NCI-H1436 treated with DMSO at 0.1 percent for 48 hours (cell line): ENCODE measurements at places on chromosomes 6 and 20.

GRCh38 chr6:119065382-119065781, 13.1 kb downstream of the FAM184A start:
- no peak for DNase-seq

DNA sequence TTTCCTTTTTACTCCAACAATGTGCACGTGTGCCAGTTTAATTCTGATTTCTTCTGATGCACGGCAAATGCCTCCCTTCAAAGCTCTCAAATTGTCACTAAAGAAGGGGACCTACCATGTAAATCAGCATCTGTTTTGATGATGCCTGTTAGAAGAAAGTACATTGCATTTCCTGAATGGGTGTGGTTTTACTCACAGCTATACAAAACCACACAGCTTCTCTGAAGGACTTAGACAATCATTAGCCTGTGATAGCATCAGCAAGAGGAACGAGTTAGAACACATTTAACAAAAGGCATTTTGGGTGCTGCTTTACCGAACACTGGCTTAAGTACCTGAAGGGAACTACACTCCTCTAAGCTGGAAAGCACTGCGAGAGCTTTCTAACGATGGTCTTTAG, 109.4 kb downstream of the ATXN1 start:
- no peak for DNase-seq

DNA sequence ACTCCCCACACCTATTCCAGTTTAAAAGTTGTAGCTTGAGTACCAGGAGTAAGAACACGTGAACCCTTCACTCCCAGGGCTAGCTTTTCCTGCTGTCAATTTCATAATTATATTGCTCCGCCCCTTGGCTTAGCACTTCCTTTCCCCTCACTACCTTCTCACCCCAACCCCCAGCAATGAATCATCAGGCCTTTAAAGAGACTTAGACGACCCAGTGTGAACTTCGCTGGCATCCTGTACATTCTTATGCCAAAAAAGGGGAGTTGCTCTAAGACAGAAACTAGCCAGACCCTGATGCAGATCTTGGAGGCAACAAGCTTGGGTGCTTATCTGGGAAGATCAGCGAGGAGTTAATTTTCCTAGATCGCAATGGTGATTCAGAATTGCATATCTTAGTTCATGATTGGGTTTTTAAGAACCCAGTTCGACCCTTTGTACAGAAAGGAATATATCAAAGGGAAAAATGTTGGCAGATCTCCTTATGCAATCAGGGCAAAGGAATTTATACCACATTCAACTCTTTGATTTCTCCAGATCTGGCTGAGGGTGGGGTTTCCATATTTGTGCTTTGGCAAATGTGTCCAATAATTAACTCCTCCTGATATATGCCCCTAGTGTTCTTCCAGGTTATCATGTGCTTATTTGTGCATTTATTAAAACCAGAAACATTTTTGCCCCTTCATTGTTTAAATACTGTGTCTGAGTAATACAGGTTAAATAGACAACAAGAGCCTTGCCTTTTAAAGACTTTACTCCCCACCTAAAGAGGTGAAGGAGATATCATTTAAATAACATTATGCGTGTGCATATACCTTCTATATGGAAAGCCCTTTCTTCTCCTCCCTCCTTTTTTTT, 8.1 kb upstream of the ATXN1 start:
- DNase-seq: no peak

- DNase-seq: no peak
These were observed 23.2 kb upstream of the AKIRIN2 start for GRCh38 chr6:87724983-87725811.

DNA sequence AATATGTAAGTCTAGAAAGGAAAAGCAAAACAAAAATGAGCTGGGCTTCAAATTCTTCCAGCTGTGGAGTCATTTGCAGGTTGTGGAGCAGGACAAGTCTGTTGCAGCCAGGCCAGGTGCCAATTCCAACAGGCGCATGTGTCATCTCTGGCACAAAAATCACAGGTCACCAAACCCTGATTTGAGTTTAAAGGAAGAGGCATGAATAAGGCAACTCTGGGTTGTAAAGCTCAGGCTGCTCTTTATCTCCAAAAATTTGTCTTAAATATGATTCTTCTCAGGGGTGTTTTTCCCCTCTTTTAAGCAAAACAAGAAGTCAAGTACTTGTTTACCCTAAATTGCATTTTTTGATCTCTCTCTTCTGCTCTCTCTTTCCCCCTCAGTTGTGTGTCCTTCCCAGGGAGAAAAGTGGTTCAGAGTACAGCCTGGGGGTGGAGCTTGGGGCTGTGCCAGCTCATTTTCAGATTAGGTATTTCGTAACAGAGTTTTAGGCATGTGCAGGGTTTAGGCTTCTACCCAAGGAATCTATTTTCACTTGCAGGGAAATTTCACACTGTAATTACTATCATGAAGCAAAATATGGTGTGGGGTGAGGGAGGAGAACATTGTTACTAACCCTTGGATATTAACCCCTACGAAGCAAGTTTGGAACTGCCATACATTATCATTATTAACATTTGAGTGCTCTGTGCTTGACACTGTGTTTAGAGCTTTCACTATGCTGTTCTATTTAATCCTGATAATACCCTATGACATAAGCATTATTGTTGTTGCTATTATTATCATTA, 8.3 kb upstream of the NCOA3 start:
- DNase-seq: peak; percentile 19

- no peak for DNase-seq
These were observed 39.7 kb downstream of the THBS2 start for GRCh38 chr6:169213814-169214520.

- DNase-seq: no peak
These were observed 21.9 kb upstream of the BEND6 start for GRCh38 chr6:56932910-56933477.

- DNase-seq: no peak
These were observed 862.3 kb upstream of the FLRT3 start for GRCh38 chr20:15199698-15200097.

DNA sequence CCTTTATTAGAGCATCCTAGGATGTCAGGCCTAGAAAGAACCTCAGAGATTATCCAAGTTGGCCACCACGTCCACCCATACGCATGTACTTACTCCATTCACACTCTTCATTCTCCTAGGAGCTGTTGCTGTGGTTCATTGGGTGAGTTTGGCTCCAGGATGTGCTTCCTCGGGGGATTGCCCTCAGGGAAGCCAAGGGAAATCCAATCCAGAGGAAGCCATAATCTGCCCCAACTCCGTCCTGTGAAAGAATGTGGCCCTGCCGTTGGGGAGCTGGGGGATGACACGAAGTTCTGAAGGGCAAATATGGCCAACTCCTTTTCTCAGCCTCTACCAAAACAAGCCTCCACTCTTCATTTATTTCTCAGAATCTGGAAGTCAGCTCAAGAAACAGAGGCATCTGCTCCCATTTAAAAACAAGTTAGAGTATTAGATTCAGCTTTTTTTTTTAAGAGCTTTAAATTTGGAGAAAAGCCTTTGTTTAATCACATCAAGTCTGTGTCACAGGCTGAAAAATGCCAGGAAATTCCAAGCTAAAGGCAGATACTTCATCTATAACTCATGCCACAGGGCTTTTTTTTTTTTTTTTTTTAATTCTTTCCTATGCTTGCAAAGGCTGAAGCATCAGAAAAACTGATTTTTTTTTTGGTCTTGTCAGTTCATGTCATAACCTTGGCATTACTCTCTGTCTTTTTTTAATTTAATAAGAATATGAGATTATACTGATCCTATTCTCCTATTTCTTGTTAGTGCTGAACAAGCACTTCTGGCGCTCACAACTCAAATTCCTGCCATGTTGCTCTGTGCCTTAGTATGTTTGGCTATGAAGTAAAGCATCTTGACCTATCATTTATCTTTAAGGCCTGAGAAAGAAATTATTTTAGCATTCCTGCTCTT, 480.9 kb upstream of the MARCKS start:
- DNase-seq: no peak

DNA sequence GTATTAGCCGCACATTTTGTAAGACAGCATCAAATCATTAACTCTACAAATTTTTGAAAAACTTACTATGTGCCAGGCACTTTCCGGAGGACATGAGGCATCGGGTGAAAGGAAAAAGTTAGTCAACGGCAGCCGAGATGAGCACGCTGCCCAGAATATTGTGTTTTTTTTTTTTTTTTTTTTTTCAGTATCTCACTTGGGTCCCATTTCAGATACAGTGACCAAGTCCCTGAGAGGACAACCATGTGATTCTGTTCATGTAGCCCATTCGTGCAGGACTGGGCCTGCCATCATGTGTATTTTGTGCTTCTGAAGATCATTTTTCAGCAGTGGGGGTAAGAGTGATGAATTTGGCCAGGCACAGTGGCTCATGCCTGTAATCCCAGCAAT, 1.3 kb downstream of the SLA2 start:
- DNase-seq: no peak

DNA sequence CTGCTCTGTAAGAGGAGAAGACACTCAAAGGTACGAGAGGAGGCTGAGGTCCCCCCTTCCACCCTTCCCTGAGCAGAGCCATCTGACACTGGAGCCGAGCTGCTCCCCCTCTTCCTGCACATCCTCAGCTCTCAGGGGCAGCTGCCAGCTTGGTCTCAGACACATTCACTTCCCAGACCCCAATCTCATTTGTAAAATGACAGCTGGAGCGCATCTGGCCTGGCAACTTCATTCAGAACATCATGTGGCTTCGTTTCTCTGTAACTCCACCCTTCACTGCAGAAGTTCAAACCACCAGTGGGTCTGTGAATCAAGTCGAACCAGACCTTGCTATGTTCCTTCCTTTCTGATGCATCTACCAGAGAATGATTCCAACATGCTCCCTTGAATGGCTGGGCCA, 145.6 kb upstream of the CDH4 start:
- no peak for DNase-seq

DNA sequence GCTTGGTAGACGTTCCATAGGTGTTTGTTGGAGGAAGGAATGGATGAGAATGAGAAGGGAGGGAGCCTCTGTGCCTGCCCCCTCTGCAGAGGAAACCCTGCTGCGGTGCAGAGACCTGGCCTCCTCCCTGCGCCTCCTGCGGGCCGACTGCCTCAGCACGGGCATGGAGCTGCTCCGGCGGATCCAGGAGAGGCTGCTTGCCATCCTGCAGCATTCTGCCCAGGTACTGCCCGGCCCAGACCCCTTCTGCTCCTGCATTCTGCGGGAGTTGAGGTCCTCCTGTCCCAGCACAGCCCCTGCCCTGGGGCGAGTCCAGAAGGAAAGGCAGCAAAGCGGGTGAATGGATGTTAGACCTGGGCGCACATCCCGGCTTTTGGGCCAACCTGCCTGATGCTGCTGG, 6.1 kb downstream of the DNPH1 start:
- no peak for DNase-seq

- no peak for DNase-seq
These were observed 132.7 kb upstream of the TCF21 start for GRCh38 chr6:133756078-133756695.

GRCh38 chr20:13877793-13878192, 93.0 kb downstream of the NDUFAF5 start:
- no peak for DNase-seq

GRCh38 chr20:25600632-25601031, 15.3 kb upstream of the NINL start:
- DNase-seq: no peak

DNA sequence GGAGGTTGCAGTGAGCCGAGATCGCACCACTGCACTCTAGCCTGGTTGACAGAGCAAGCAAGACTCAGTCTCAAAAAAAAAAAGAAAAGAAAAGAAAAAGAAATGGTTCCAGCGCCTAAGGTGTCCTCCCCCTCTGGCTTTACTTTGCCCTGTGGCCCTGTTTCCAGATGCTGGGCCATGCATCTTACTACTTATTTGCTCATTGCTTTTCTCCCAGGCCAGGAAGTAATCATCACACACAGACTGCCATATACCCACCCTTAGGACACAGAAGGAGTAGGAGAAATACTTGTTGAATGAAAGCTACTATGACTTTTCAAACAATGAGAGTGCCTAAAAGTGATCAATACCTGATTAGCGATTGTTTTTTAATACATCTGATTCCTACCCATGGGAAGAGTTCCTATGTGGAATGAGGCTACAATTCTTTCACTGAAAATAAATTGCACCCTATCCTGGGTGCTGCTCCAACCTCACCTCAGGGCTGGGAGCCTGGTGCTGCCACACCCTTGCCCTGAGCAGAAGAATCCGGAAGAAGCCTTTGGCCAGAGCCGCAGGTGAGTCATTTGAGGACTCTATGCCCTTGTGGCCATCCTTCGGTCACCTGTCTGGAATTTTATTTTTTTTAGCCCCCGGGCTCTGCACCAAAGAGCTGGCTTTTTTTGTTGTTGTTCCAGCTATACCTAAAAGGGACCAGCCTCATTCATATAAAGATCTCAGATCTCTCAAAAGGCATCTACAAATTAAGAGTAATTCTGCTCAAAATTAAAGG, 22.7 kb upstream of the TFAP2C start:
- no peak for DNase-seq

DNA sequence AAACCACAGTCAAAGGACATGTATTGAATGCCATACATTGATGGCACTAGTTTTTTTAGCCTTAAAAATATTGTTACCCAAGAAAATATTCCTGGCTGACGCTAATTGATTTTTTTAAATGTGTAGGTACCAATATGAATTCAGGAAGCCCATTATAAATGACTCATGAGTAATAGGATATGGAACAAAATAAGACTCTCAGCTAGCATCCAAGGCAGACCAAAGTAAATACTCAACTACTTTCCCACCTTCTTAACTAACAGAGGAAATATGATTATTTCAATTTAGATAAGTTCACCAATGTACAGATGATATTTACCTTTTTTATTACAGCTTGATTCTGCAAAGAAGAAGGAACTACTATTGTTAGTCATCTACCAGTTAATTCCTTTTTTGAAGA, 43.2 kb upstream of the TXNDC5 start:
- no peak for DNase-seq

- DNase-seq: no peak
These were observed 38.1 kb downstream of the HTR1B start for GRCh38 chr6:77425216-77425615.

GRCh38 chr6:108711071-108711470, 137.2 kb upstream of the ARMC2 start:
- no peak for DNase-seq

DNA sequence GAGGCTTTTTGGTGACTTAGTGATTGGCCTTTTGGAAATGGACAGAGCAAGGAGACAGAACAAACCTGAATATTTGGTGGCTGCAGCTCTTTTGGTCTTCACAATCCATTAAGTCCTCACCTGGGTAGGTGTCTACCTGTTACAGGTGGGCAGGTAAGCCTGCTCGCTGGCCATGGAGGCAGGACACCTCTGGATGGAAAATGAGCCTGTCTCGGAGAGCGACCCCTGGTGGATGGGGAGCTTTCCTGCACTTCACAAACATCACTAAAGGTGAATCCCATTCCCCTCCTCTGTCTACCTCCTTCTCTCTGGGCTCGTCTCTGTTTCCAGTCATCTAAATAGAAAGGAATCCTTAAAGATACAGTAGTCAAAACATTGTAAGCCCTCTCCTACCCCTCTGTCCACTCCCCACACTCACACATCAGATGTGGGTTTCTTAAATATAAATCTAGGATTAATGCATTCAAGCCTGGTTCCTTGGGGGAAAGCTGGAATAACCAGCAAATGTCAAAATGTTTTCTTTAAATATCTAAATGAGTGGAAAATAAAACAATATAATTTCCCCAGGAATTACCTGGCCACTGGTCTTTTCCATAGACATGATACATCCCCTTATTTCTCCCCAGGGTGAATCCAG, 304.9 kb downstream of the CDH26 start:
- DNase-seq: no peak

GRCh38 chr20:51326201-51326819, 216.2 kb downstream of the NFATC2 start:
- no peak for DNase-seq
